ENCODE measurements at places on chromosomes 2 and 18.

DNA sequence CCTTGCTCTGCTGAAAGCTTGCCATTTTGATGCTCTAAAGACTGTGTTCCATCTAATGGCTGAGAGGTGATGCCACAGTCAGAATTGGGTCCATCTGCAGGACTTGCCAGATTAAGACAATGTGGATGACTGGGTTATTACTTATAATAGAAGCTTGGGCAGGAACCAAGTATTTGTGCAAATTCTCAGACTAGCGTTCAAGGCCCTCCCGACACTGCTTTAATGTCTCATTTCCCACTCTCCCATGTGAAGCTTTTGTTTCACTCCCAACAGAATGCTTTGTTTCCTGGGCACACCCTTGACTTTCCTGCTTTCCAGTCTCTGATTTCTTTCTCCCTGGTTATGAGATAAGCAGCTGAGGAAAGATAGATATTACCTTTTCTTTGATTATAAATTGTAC lies 215.8 kb downstream of the KCNS3 start:
- DNase-seq: no peak

- no peak for DNase-seq
These were observed 115.1 kb downstream of the ALPK2 start for GRCh38 chr18:58513615-58514335.

DNA sequence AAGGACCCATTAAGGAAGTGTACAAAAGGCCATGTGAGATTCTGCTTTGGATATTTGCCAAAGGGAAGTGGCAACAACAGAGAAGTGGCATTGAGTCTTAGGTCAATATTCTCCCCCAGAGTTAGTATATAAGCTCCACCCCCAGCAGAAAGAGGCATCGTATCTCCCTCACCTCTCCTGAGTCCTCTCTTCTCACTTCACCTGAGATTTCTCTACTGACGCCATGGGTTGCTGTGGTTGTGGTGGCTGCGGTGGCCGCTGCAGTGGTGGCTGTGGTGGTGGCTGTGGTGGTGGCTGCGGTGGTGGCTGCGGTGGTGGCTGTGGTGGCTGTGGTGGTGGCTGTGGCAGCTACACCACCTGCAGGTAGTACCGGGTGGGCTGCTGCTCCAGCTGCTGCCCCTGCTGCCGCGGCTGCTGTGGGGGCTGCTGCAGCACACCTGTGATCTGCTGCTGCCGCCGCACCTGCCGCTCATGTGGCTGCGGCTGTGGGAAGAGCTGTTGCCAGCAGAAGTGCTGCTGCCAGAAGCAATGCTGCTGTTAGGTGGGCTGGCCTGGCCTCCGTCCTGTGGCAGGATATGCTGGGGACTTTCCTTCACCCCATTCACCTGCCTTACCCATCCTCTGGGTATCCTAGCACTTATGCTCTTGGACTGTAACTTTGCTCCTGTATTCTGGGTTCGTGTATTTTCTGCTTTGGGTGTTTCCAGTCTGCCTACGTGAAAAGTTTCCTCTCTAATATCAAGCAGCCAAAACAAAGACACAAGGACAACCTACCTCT lies 5.9 kb downstream of the SCYGR3 start:
- DNase-seq: no peak

GRCh38 chr2:158482594-158482993 lies 25.8 kb downstream of the PKP4 start:
- no peak for DNase-seq

- DNase-seq: no peak
These were observed 818.1 kb downstream of the SLC4A3 start for GRCh38 chr2:220445429-220446105.

GRCh38 chr2:168165985-168166901 lies 81.2 kb downstream of the STK39 start:
- no peak for DNase-seq

GRCh38 chr2:152413228-152414030 lies 78.5 kb downstream of the FMNL2 start:
- DNase-seq: no peak

DNA sequence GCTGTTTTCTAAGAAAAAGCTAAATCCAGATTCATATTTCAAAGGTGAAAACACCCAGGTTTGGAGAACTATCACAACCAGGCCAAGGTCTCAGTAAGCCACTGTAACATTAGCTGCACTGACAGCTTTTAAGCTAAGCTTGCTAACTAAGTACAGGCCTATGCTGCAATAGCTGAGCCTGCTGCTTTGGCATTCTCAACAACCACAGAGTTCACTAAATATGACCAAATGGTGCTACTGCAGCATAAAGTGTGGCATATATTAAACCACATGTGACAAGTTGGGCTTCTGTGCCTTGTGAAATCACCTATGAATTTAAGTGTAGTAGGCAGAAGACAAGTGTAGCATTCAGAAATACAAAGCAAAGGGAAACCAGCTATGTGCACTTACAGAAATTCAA lies 206.7 kb downstream of the TCF4 start:
- no peak for DNase-seq

- no peak for DNase-seq
These were observed 135.1 kb downstream of the THADA start for GRCh38 chr2:43460611-43461365.

DNA sequence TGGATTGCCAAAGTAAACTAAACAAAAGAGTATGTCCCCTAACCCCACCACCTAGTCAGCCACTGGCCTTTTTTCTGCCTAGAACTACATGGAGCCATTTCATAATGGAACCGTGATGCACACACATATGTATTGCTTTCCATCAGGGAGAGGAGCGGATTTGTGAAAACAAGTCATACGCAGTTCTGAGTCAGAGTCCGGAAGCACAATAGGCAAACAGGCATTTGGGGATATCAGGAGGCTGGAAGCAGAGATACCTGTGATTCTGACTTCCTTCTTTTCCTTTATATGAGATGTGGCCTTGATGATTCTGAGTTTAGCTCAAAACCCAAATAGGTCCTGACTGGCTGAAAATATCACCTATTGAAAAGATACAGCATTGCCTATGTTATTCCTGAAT lies 93.5 kb downstream of the TMEM163 start:
- DNase-seq: no peak

- no peak for DNase-seq
These were observed 50.3 kb downstream of the ITGB1BP1 start for GRCh38 chr2:9373047-9373446.

- DNase-seq: no peak
These were observed 818.7 kb downstream of the BCL11A start for GRCh38 chr2:59734743-59735142.

- peak; percentile 56 for DNase-seq
These were observed 598 bp downstream of the CCDC93 start for GRCh38 chr2:118013221-118013723.

DNA sequence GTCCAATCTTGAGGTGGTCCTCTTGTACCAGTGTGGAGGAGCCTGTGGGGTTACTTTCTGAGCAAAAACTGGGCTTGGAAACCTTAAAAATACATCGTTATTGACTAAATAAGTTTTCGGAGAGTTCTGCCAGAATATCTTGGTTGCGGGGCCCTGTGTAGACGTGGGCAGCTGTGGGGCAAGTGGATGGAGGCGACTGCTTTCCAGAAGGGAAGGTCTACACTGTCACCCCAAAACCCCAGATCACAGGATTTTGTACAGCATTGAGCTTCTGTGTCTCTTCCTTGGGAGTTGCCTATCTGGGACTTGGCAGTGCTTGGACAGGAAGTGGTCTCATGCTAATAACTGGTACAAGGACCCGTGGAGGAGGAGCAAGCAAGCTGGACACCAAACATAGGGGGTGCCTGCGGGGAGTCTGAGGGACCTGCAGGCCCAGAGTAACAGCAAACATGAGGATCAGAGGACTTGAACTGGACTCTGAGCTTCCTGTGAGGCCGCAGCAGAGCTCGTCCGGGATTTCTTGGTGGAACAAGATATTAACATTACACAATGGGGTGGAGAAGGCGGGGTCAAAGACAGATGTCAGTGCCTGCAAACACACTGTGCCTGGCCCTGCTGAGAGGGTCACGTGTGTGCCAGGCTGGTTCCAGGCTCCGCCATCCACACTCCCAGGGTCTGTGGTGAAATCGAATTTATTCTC lies 48.0 kb upstream of the CTLA4 start:
- DNase-seq: no peak

All from GM12891 (cell line).